ENCODE measurements at places on chromosomes 12 and 14.

DNA sequence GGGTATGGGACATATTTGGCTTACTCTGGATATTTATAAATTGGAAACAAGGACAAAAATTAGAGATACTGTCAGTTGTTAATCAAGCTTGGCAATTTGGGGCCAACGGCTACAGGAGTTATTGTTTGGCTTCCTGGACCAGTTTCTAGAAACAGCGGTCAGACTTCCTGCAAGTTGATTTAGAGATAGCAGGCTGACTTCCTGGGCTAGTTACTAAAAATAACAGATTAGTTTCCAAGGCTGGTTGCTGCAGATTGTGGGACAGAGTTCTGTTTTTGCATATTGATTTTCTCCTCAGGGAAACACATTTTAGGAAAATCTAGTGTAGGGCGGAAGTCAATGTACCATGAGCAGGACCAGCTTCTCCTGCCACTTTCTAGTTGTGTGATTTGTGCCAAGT is 144.0 kb upstream of the TMPO start:
- DNase-seq: no peak

DNA sequence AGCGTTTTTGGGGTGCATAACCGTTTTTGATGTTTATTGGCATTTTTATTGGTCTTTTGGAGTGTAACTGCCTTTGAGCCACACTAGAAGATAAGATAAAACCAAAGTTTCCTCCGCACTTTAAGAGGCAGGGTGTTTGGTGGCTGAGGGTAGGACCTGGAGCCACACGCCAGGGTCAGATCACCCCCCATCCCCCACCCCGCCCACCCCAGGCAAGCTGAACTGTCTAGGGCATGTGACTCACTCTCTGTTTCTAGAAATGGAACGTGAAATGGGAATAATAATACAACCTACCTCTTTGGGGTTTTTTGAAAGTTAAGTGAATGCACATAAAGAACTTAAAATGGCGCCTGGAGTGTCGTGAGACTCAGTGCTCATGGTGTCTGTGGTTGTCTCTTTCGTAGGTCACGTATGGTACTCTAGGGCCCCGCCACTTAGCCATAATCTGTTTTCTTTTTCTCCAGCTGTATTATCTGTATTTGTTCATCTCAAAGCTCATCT is 56.0 kb downstream of the PPP2R5C start:
- DNase-seq: no peak

- DNase-seq: peak; percentile 25
Observed at GRCh38 chr14:28057359-28058296, 709.0 kb upstream of the FOXG1 start.

DNA sequence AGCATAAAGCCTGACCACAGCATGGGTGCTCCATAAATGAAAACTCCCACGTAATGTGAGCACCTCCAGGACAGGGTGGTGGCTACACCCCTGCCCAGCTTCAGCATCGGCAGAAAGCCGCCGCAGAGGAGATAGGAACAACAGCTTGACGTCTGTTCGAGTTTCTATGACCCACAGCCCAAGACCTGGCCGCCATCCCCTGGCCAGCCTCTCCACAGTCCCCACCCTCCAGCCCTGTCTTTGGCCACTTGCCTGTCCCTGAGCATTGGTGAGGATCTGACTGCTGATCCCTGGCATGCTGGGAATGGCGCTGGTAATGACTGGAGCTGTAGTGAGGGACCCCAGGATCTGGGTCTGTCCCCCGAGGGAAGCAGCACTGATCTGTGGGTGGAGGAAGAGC is 21.3 kb downstream of the POU6F1 start:
- no peak for DNase-seq

DNA sequence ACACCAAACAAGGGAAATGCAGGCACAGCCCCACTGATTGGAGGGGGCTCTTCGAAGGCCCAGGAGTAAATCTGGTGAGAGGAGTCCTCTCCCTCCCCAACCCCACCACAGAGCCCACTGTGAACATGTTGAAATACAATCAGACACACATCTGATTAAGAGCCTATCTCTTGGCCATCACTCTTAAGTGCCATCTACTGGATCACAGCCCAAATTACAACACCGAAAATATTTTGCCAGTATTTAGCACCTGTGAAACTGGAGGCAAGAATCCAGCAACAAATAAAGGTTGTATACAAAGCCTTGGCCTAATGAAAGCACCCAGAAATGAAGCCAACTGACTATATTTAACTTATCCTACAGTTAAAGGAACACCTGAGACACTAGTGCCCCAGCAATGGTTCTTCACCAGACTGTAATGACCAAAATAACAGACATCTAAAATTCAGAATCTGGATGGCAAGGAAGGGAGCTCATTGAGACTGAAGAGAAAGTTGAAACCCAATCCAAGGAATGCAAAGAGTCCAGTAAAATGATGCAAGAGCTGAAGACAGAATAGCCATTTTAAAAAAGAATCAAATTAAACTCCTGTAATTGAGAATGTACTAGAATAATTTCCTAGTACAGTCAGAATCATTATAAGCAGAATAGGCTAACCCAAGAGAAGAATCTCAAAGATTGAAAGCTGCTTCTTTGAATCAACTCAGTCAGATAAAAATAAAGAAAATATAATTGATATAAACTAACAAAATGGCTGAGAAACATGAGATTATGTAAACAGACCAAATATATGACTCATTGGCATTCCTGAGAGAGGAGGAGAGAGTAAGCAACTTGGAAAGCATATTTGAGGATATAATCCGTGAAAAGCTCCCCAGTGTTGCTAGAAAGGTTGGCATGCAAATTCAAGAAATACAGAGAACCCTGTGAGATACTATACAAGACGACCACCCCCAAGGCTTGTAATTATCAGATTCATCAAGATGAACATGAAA is 1117.0 kb downstream of the FLRT2 start:
- DNase-seq: no peak

DNA sequence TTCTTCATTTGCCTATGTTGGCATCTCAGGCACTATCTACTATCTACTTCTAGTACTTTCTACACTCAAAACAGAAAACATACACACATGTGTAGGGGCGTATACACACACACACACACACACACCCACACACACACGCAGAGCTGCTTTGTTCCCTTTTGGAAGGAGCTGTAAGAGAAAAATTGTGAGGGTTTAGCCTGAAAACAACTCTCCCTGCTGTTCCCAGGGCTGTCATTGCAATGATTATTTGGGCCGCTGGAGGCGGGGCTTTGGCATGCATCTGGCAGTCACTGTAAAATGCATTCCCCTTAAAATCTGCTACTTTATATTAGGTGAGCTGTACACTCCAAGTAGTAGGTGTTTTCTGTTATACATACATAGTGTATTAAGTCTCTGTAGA is 29.1 kb upstream of the SLC38A2 start:
- DNase-seq: no peak

GRCh38 chr14:90644882-90645281 is 171.3 kb downstream of the TTC7B start:
- peak; percentile 54 for DNase-seq

DNA sequence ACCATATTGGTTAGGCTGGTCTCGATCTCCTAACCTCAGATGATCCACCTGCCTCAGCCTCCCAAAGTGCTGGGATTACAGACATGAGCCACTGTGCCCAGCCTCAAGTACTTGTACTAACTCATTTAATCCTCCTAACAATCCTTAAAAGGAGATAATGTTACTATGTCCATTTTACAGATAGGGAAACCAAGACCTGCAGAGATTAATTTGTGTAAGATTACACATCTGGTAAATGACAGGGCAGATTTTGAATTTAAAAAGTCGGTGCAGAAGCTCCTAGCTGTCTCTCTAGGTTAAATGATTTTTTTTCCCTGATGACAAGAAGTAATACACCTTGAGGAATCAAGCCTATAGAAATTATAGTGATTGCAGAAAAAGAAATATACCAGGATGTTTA is 13.7 kb upstream of the HECTD1 start:
- no peak for DNase-seq

- DNase-seq: no peak
Observed at GRCh38 chr12:94756789-94757188, 106.4 kb upstream of the TMCC3 start.

DNA sequence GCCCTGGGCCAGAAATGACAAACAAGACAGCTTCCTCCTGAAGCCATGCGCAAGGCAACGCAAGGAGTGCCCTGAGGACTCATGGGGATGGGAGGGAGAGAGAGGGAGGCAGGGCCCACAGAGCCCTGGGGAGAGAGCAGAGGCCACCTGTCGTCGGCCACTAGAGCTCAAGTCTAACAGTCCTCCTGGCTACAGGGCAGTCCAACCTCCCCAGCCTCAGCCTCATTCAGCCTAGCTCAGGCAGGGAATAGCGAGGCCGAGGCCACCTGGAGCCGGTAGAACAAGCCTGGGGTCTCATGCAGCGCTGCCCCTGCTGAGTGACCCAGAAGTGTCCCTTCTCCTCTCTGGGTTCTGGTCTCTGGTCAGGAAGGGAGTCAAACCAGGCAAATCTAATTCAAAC is 69.5 kb downstream of the BCL11B start:
- DNase-seq: no peak

DNA sequence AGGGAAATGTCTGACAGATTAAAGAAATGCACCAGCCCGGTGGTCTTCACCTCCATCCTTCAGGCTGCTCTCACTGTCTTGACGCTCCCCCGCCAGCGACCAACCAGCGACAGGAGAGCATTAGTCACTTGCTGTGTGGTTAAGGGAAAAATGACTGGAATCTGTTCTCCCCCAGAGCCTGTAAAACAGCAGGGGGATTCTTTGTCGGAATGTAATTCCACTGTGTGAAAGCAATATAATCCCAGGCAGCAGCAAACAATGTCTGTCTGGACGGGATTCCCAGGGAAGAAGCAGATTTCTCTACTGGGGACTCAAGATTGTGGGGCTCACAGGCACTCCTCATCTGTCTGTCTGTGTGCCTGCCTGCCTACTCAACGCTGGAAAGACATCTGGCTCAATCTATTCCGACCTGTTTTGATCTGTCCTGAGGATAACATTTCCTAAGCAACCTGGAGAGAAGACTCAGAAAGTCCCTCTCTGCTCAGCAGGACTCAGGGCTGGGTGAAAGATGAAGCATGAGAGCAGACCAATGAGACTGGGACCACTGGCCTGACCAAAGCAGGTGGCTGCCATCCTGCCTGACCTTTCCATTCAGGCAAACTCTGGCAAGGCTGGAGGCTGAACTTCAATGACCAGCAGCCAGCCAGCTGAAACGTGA is 54.6 kb downstream of the NUAK1 start:
- no peak for DNase-seq

DNA sequence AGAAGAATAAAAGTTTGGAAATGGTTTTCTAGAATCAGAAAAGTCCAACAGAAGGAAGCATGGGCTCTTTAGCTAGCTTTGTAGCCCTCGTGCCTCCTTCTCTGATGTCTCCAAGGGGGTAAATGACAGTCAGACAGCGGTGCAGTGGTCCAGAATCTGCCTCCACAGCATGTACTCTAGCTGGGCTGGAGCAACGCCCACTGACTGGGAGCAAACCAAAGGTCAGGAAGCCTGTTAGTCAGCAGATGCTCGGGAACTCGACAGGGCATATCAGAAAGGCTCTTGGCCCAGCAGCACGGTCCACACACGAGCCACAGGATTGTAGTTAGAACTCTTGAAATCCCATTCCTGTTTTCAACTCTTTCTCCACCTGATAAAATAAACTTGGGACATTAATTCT is 164.3 kb downstream of the GRIN2B start:
- DNase-seq: no peak

- DNase-seq: no peak
Observed at GRCh38 chr14:78446807-78447206, 276.6 kb downstream of the NRXN3 start.

- peak; percentile 23 for DNase-seq
Observed at GRCh38 chr12:76688631-76689030, 75.3 kb upstream of the ZDHHC17 start.

DNA sequence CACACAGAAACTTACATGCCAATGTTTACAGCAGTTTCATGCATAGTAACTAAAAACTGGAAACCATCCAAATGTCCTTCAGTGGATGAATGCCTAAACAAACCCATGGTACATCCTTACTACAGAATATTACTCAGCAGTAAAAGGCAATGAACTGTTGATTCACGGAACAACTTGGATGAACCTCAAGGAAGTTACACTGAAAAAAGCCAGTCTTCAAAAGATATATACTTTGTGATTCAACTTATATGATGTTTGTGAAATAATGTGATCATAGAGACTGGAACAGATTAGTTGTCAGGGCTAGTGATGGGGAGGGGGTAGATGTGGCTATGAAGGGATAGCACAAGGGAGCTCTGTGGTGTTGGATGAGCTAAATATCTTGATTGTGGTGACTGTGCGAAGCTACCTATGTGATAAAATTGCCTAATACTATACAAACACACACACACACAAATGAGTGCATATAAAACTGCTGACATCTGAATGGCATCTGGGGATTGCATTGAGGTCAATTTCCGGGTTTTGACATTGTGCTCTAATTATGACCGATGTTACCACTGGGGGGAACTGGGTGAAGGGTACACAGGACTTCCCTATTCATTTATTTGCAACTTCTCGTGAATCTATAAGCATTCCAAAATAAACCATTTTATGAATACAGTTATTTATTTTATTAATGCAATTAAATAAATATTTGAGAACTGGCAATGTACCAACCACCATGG is 94.3 kb downstream of the RIN3 start:
- peak; percentile 36 for DNase-seq

- no peak for DNase-seq
Observed at GRCh38 chr12:4443616-4444015, 2.0 kb downstream of the FGF6 start.

DNA sequence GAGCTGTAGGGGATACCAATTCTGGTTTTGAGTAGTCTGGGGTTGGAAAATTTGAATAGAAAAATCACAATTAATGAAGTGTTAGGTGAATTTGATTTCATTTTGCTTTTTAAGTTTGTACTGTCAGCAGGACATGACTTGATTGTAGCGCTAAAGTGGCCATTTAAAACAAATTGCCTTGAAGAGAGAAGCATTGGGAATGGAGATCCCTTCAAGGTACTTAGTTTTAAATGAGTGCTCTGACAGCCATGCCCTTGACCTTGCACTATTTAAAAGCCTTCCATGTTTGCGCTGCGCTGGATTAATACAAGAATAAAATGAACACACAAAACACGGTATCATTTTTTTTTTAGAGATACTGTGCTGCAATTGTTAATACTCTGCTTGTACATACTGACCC is 345.9 kb downstream of the NAV3 start:
- DNase-seq: no peak

DNA sequence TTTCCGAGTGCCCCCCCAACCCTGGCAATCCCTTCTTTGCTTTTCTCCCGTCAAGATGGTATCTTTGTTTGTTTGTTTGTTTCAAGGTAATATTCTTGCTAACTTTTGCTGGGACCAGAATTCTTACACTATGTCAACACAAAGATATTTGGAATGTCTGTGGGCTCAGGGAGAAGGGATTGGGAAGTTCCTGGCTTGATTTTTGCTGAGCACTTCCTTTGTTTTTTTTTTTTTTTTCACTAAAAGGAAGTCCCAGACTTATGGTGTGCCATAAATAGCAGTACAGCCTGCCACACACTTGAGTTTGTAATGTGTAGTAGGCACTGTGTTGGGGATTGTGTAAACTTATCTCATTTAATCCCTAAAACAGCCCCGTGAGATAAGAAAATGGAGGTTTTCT is 11.2 kb upstream of the RNU6-7 start:
- no peak for DNase-seq

All from suppressor macrophage treated with lipopolysaccharide for 1 hour (primary cell).